ENCODE measurements at places on chromosomes 11 and 22. TPM values are rescaled to one million over a fixed set of nuclear protein-coding genes. Genes with fewer than 3 reads are reported as not detected.

Gene ATP5MG
- total RNA-seq = 380 TPM

Gene OR2AG2
- not detected for total RNA-seq

Gene ANO9
- total RNA-seq = 129 TPM

Gene OR10D3
- not detected for total RNA-seq

Gene CCDC82
- 11.6 TPM for total RNA-seq

Gene NAALAD2
- 0.61 TPM for total RNA-seq

Gene MUC5B
- 655 TPM for total RNA-seq

Gene MYO18B
- 0.11 TPM for total RNA-seq

Gene CNGA4
- 0.12 TPM for total RNA-seq

Gene LRRC32
- total RNA-seq = 26.8 TPM

Gene THY1
- 6.6 TPM for total RNA-seq

Gene CADM1
- total RNA-seq = 6.4 TPM

Gene CRYBA4
- total RNA-seq = 0.47 TPM

Gene RBMXL2
- total RNA-seq = not detected

DNA sequence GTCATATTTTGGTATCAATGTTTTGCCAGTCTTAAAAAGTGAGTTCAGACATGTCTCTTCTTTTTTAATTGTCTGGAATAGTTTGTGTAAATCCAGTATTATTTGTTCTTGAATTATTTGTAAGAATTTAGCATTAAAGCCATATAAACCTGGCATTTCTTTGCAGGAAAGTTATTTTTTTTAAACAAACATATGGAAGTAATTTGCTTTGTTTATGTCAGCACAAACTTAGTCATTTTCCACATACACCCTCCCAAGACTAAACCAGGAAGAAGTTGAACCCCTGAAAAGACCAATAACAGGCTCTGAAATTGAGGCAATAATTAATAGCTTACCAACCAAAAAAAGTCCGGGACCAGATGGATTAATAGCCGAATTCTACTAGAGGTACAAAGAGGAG, 9.1 kb upstream of the CCDC81 start:
- no peak for DNase-seq

DNA sequence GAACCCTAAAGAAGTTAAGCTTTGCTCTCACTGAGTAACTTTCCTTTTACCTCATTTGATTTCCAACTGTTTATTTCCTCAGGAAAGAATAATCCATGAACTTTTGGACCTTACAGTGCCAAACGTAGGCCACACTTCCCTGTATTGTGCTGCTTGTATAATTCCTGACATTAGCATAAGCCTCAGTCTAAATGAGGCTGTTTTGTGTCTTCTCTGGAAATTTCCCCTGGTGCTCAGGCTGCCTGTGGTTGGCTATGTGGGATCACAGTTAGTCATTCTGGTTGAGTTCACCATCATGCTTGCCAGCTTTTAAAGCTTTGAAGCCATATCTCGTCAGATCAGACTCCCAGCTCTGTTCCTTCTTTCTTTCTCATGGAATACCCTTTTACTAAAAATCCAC, 107.0 kb downstream of the FAM76B start:
- DNase-seq = no peak

- DNase-seq = no peak
Measured at GRCh38 chr22:36673821-36674220, 29.7 kb downstream of the CACNG2 start.

DNA sequence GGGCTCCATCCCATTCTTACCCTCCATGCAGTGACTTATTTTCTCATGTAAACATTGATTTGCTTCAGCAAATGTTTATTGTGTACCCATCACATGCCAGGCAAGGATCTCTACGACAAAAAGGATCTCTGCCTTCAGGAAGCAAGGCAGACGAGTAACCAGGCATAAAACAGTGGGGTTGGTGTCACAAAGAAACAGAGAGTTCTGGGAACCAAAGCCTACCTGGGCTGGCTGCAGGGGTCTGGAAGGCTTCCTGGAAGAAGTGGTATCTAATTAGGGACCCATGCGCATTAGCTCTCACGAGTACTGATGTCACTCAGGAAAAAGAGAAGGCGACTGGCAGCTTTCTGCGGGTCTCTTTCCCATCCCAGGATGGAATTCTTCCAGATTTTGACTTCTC, 44.5 kb downstream of the KIAA1671 start:
- no peak for DNase-seq

DNA sequence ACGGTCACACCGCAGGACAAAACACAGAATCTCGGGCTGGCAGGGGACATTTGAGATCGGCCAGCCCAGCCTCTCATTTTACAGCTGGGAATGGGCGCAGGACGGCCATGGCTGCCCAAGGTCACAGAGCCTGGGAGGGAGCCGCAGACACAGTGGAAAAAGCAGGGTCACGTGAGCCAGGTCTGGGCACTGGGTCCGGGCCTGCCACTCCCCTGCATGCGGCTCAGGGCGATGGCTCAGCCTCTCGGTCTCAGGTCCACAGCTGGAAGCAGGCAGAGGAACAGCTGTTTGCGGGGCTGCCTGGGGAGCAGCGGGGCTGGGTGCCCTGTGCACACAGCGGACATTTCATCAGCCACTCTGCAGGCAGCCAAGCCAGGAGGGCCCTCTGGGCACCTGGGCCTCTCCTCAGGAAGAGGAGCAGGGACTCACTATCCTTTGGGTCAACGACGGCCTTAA, 10.4 kb upstream of the PPARA start:
- no peak for DNase-seq

DNA sequence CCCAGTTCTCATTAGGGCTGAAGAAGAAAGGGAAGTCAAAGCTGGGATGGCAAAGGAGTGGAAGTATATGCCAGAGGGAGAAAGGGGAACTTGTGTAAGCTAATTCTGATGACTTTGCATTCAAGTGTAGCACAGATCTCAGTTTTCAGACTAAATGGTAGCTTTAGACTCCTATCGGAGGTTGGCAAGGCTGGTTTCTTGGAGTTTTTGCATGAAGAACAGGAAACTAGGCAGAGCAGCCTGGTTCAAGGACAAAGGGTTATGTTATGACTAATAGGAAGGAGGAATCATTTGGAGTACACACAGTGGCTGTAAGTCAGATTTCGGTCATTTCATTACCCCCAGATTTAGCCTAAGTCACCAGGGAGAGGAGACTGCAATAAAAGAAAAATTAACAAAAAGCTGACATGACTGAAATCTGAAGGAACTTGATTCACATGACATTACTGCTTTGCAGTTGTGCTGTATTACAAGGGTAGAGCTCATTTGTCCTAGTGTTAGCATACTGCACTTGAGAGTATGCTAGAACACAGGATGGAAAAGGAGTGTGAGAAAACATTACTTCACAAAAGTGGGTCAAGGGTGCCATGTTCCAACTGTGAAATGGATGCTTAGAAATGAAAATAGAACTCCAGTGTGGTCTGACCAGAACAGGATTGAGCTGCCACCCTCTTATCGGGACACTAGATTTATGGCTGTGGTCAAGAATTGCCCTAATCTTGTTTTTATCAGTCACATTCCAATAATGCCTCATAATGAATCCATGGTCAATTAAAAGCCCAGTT, 23.6 kb downstream of the ADM start:
- DNase-seq = no peak

- peak; percentile 23 for DNase-seq
Measured at GRCh38 chr11:63710476-63711217, 29.3 kb downstream of the RTN3 start.

DNA sequence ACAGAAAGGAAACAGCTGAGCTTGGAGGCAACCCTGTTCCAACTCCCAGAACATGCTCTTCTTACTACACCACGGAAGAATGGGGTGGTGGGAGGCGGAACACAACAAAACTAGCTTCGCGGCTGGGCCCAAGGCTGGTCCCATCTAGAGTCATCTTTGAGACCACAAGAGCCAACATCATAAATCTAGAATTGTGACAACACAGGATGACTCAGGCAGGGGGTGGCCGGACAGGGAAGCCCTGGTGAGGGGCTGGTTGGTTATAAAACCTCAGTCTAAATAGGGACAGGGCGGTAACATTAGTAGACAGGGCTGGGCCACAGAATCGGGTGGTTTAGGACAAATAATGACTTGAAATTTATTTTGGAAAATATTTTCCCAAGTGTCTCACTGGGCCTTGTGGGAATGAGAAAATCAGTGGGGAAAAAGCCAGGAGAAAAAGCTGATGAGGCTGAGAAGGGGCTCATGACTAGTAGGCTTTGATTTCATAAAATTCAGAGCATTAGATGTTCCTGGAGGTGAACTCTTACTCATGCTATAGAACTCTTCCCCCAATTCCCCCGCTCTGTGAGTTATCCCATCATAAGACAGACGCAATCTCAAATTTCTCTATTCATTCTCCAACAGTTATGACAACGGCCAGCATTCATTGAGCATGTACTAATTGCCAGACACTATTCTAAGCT, 151.8 kb upstream of the TIMP3 start:
- DNase-seq = no peak

DNA sequence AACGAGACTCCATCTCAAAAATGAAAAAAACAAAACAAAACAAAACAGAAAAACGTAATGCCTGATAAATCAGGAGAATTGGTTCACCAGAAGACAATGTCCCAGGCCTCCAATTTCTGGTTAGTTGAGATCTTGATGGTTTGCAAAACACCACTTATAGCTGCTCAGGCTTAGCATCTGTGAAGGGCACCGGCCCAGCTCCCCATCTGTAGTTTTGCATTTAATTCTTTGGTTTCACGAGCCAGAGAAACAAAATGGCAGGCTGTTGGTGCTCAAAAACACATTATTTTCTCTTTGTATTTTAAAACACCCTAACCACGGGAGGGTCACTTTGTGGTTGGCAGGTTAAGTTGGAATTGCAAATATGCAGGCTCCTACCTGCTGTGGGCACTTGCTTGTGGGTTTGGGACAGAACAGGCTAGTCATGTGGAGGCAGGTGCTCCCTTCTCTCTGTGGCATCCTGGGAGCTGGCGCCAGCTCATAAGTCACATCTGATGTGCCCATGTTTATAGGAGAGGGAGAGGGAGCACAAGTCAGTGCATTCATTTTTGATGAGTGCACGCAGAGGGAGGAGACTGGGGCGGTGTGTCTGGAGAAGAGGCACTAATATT, 145.9 kb downstream of the CEP164 start:
- DNase-seq = no peak

GRCh38 chr22:31337178-31337577, 9.0 kb downstream of the PATZ1 start:
- no peak for DNase-seq

DNA sequence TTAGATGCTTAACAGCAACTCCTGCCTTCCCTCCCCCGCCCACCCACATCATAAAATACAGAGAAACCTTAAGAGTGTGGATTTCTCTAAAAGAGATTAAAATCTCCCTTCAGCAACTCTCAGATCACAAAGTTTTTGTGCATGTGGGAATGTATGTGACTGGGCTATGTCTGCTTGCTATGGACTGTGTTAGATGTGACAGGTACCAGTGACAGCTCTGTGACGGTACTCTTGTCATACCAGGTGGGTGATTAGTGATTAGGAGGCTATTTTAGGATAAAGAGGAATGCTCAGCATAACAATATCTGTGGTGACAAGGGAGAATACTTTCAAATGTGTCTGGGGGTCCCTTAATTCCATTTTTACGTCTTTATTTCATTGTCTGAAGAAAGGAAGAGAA, 60.2 kb downstream of the SYT9 start:
- DNase-seq = no peak

GRCh38 chr11:93396316-93396715, 65.8 kb downstream of the DEUP1 start:
- DNase-seq = no peak

- no peak for DNase-seq
Measured at GRCh38 chr22:30868663-30869385, 99.8 kb downstream of the MORC2 start.

DNA sequence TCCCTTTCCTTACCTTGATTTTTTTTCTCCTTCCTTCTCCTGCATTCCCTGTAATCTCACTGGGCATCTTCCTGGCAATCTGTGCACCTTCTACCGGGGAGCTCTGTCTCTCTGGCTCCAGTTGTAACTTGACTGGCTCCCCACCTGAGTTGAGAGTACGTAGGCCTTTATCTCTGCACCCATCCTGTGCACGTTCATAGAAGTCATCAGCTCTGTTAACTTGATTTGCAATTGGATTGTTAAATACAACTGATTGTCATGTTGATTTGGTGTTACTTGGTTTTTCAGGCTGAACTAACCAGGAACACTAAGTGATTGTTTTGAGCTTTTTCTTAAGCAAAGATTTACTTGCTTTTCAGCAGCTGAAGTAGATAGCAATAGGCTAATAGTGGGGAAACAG, 11.8 kb downstream of the SWAP70 start:
- DNase-seq = no peak

GRCh38 chr11:118639899-118640298, 32.5 kb downstream of the PHLDB1 start:
- no peak for DNase-seq

- no peak for DNase-seq
Measured at GRCh38 chr11:2690596-2691354, 9.0 kb downstream of the KCNQ1OT1 start.

- DNase-seq = peak; percentile 48
Measured at GRCh38 chr11:125348674-125349309, 147.3 kb downstream of the FEZ1 start.

- DNase-seq = peak; percentile 30
Measured at GRCh38 chr22:19853879-19854777, 546 bp downstream of the GNB1L start.

- peak; percentile 53 for DNase-seq
Measured at GRCh38 chr22:38973289-38974169, 8.6 kb upstream of the APOBEC3B start.

DNA sequence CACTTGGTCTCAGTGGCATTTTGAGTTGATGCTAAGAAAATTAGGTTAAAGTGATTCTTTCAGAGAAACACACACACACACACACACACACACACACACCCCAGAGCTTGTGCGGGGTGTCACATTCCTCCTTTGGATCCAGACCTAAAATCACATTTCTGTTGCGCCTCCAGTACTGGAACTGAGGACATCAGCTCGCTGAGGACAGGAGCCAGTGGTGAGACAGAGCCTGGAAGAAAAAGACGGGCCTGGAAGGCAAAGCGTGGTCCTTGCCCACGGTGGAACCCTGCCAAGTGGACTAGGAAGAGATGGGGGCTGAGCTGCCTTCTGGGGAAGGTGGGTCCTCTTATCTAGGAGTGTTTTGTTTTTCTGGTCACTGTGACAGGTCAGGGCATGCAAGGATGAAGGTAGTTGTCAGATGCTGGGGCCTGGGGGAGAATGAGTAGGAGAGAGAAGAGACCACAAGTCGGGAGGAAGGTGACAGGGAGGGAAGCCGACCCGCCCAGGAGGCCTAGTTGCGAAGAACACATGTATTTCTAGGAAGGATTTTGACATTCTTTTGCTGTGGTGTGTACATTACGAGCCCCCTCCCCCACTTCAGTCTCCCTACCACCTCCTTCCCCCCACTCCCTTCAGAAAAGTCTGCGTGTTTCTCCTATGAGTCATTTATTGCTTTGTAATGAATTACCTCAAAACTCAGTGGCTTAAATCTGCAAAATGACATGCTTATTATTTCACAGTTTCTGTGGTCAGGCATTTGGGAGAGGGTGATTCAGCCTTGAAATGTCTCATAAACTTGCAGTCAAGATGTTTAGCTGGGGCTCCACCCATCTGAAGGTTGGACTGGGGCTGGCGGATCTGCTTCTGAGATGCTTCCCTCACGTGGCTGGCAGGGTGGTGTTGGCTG, 4.8 kb upstream of the ELFN2 start:
- no peak for DNase-seq
